Epithelial cell of prostate (primary cell): ENCODE measurements at places on chromosomes 4 and X.

DNA sequence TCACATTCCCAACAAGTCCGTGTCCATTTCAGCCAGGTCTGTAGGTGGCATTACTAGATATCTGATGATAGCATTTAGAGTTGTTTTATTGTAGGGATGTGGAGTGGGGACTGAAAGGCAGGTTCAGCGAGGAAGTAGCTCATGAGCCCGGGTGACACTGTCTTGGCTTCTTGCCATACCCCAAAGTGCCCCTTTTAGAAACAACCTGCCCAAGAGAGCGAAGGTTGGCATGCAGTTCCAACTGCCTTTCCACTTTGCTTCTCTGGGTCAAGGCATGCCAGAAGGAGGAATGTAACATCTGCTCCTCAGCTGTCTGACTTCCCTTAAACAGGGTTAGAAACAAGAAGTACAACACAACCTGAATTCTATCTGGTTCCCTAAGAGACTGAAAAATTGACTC lies 9.0 kb downstream of the GRIA3 start:
- DNase-seq, result no peak

DNA sequence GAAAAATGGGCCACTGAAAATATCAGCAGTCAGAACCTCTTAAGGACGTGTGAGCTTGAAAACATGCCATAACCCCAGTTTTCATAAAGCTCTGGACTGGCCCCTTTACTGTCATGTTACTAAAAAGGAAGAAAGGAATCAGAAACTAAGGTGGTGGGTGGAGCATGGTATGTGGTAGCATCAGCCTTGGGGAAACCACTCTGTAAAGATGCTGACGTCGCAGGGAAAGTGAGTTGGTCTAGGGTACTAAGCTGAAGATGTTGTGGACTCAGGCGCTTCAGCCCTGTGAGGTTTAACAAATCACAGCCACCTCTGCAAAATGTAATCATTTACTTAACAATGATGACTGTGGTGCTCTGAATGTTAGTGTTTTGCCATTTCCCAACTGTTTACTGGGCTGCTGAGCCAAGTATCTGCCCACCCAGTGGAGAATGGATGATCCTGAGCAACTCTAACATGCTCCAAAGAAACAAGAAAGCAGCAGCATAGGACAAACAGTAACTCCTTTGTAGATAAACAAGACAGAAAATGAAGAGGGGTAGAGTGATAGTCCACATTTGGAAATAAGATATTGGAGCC lies 33.4 kb downstream of the C4orf54 start:
- DNase-seq, result no peak

- no peak for DNase-seq
Observed at GRCh38 chr4:46124773-46125413, 1.0 kb upstream of the GABRG1 start.

GRCh38 chr4:176066757-176067156 lies 1.1 kb downstream of the WDR17 start:
- DNase-seq, result no peak

DNA sequence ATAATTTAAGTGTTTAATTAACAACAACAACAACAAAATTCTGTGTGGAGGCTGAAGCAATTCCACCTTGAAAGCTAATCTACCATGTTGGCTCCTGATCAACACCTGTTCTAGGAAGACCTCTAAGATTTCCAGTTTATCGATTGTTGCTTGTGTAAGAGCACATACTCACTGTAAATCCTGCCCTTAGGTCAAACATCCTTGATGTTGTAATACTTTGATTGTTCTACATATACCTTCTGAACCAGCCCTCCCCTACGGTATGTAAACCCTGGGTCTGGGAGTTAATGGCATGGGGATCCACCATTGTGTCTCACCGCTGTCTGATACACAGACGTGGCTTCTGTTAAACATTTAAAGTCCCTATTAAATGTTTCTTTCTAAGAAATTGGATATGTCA lies 73.2 kb downstream of the RASL11B start:
- DNase-seq, result no peak

DNA sequence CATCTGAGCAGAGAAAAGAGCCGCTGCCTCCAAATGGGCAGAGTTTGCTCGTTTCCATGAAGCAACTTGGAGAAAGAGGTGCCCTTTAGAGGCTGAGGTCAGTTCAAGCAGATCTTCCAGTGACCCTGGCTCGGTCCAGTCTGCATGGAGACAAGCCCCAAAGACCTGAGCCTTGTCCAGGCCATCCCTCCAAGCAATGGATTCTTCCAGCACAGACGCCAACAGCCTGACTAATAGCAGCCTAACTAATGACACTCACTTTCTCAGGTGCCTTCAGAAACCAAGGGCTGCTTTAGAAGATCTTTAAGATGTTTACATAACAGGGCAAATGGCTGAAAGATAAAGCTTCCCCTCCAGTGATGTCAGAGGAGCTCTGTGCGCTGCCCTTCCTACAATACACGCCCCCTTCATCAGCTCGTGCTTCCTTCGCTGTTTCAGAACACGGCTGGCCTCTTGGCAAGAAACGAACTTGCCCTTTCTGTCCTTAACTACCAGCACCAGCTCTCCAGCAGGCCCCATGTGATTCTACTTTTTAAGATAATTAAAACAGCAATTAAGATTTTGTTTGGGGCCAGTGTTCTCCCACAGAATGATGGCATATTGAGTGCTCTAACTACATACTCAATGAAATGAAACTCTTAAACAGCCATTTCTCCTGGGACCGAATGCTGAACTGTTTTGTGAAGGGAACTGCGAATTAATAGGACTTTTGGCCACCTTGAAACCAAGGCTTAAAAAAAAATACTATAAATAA lies 119.0 kb downstream of the GPR143 start:
- no peak for DNase-seq

- DNase-seq, result no peak
Observed at GRCh38 chrX:69493766-69494165, 10.4 kb upstream of the NALF2 start.

- no peak for DNase-seq
Observed at GRCh38 chr4:118113220-118113619, 78.9 kb downstream of the NDST3 start.

- no peak for DNase-seq
Observed at GRCh38 chr4:59855630-59856352, 1344.3 kb upstream of the ADGRL3 start.

DNA sequence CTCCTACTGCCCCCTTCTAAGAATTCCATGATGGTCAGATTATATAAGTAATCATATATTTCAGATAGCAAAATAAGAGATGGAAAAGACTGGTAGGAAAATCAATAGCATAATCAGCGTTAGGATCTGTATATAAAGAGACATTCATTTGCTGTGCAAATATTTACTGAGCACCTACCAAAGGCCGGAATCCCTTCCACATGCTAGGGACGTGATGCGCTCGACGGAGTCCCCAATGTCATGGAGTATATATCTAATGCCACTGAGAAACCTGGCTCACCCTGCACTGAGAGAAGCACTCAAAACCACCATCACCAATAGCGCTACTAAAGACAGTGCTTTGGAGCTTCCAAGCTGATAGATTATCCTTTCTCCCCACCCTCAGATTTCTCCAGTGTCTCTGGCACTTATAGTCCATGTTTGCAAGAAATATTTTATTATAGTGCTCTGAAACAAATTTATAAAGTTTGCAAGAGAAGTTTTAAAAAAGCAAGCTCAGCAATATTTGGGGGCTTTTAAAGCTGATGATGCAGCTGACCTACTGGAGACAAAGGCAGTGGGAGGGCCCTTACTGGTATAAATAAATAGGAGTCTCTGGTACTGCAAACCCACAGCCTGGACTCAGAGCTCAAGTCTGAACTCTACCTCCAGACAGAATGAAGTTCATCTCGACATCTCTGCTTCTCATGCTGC lies at the start of gene CXCL13:
Gene CXCL13 (plus strand): TSS at position 611 of the 693 bp plus-strand sequence. CDS start 46 bp downstream, at position 657.
- DNase-seq, result no peak

GRCh38 chr4:8078610-8079015 lies 80.0 kb downstream of the ABLIM2 start:
- DNase-seq, result no peak

DNA sequence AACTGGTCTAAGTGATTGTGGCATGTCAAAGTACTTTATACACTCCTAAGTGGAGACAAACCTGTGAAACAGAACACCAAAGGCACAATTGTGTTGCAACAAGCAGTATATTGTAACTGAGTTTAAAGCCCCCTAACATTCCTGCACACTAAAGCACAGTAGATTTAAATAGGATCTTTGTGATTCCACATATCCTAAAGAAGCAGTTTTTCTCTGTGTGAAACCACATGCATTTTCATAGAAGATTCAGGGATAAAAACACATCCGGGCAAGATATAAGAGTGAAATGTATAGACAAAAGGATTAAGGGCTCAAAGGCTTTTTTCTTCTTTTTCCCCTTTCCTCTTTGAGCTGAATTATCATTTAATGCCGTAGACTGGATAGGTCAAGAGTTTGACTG lies 82.2 kb downstream of the ANK2 start:
- DNase-seq, result no peak

DNA sequence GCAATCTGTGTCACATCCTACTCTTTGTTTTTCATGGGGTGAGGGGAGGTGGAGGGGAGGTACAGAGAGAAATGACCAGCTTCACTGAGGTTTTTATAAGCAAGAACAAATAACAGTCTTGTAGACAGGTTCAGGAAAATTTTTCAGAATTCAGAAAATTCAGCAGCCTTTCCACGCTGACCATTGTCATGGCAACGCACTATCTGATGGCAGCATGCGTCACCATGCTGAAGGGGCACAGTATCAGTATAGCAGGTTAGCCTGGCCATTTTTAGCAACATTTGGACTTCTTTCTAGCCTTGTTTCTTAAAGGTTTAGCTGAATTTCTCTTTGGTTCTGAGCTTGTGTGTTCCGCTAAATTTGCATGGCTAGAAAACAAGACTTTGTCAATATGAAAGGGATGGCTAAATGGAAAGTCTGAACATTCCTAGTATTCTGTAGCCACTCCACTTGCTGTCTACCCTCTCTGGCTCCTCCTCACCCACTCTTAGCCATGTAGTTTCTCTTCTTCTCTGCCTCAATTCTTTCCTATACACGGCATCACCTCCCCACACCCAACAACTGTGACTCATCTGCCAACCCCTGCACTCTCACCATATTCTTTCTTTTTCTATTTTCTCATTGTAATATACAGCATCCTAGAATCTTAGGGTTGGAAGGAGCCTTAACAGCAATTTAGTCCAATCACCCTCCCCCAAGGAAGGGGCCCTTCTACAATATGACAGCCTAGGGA lies 42.7 kb upstream of the CITED1 start:
- DNase-seq, result no peak

DNA sequence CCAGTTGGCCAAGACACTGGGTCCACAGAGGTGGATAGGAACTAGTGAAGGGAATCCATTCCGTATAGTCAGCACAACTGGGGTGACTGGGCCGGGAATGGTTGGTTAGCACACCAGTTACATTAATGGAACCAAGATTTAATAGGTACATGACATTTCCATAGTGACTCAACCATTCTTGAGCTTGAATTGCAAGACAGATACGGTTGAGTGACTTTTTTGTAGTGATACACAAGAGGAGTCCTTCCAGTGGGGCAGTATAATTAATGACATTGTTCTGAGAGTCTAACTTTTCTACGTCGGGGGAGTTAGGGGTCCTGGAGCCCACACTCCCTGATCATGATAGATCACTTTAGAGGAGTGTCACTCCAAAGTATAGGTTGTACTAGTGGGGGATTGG lies 211.6 kb upstream of the CXCL13 start:
- no peak for DNase-seq

DNA sequence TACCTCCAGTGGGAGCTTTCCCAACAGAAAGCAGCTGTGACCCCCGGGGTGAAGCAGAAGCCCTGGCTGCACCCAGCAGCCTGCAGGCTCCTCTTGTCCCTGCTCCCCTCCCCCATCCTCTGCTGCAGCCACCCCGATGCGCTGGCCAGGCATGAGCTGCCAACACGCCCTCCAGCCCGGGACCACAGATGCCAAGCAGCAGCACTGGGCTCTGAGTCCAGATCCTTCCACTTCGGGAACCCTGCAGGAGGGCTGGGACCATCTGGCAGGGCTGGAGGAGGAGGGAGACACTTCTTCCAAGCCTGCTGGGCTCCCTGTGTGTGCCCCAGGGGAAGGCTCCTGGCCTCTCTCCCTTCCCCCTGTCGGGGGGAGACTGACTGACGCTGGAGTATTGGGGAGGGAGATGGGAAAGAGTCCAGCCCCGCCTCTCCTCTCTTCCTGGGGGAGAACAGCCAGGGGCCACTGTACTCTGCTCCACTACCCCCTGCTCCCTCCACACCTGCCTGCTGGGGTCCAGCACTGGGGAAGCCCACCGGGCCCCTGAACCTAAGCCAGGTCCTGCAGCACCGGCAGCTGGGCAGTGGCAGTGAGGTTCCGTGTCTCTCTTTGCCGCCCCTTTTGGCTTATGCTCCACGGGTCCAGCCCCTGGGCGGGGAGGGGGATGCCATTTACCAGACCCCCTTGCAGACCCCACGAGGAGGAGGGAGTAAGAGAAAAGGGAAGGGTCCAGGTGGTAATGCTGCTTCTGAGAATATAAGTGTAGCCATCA lies 55.7 kb downstream of the PPP2R2C start:
- no peak for DNase-seq

DNA sequence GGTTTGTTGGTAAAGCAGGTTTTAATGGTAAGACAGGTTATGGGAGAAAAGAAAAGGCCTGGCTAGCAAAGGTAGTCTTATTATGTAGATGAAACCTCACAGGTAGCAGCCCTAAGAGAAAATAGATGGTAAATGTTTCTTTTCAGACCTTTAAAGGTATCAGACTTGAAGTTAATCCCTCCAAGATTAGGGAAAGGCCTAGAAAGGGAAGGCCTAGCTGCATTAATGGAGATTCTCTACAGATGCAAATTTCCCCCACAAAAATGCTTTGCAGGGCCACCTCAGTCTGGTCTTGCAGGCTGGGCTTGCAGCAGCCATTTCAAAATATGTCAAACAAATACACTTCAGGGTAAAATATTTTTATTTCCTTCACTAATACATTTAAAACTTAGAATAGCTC lies 1410.6 kb downstream of the RPA4 start:
- DNase-seq, result no peak

GRCh38 chr4:168585168-168586091 lies 88.6 kb downstream of the PALLD start:
- no peak for DNase-seq

- DNase-seq, result no peak
Observed at GRCh38 chr4:142404191-142404611, 441.9 kb downstream of the INPP4B start.

- no peak for DNase-seq
Observed at GRCh38 chr4:25663781-25664180, 8.1 kb downstream of the SLC34A2 start.

DNA sequence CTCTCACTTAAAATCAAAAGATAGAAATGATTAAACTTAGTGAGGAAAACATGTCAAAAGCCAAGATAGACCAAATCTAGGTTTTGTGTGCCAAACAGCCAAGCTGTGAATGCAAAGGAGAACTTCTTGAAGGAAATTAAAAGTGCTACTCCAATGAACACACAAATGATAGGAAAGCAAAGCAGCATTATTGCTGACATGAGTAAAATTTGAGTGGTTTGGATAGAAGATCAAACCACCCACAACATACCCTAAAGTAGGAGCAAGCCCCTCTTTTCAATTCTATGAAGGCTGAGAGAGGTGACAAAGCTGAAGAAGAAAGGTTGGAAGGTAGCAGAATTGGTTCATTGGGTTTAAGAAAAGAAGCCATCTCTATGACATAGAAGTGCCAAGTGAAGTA lies 56.8 kb downstream of the SLC39A8 start:
- no peak for DNase-seq
